ENCODE measurements at places on chromosomes 11 and 22.

GRCh38 chr11:44622721-44623258 lies 57.3 kb downstream of the CD82 start:
- H3K27me3 ChIP-seq, result no peaks in the 10 kb centered on the region
- no peak for DNase-seq
- H3K4me1 ChIP-seq, result peaks cover 14% of the 10 kb centered on the region
- H3K4me3 ChIP-seq, result no peak overlapping the region

- H3K4me1 ChIP-seq, result no peaks in the 10 kb centered on the region
- H3K27me3 ChIP-seq, result no peaks in the 10 kb centered on the region
- H3K4me3 ChIP-seq, result no peak overlapping the region
- H3K27ac ChIP-seq, result no peak overlapping the region
- no peaks in the 10 kb centered on the region for H3K36me3 ChIP-seq
- DNase-seq, result no peak
Measured at GRCh38 chr11:110654456-110654855, 57.8 kb downstream of the ARHGAP20 start.

GRCh38 chr11:3853899-3854659 lies 1.4 kb upstream of the STIM1 start:
- H3K27me3 ChIP-seq, result no peaks in the 10 kb centered on the region
- H3K4me1 ChIP-seq, result peaks cover 51% of the 10 kb centered on the region
- H3K36me3 ChIP-seq, result no peaks in the 10 kb centered on the region
- H3K27ac ChIP-seq, result peak overlapping the region; percentile 100
- H3K4me3 ChIP-seq, result peak overlapping the region; percentile 97

DNA sequence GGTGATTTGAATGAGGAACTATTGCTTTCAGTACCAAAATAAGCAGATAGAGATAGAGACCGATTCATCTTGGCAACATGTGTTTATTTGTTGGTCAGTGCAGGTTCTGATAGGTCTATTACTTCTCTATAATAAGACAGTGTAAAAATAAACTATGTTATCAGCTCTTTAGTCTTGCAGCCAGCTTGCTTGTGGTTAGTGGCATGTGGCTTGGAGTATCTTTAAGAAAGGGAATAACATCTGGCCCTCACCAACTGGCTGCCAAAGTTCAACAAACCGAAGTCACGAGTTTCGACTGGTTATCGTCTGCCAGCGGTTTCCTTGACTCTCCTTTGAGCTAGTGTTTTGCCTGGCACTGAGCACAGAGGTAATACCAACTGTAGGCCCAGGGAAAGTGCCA lies 71.8 kb downstream of the CTTN start:
- no peaks in the 10 kb centered on the region for H3K4me1 ChIP-seq
- no peaks in the 10 kb centered on the region for H3K27me3 ChIP-seq
- H3K27ac ChIP-seq, result no peak overlapping the region
- no peaks in the 10 kb centered on the region for H3K36me3 ChIP-seq

DNA sequence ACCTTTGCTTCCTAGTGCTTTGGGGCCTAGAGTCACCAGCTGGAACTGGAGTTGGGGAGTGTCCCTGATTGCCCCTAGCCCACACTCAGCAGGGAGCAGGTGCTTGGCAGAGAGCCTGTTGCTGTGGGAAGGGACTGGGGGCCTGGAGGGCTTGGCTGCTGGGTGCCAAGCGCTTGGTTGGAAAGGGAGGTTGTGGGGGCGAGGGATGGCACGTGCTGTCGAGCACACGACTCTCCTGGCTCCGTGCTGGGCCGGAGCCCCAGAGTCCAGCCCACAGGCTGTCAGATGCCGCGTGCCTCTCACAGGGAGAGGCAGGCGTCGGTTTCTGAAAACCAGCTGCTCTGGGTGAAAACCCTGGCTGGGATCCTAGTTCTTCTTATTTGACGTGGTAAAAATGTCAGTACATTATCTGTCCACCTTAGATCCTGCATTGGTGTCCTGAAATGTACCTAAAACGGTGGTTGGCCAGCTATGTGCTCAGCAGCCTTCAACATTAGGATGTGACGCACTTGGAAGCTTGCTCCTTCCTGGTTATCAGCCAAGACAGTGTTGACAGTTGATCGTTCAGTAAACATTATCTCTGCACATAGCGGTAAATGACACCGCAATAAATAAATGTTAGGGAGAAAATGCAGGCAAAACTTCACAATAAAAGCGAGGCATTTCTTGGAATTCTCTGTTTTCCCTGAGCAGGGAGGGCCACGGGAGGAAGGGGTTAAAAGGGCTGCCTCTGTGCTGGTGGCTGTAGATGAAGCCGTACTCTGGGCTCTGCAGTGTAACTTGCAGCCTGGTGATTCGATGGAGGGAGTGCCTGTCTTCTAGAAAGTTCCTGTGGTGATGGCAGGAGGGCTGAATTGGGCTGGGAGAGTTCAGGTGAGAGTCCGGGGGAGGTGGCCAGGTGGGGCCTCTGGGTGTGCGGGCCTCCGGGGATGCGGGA lies 29.2 kb downstream of the GRAMD4 start:
- peak; percentile 66 for DNase-seq
- H3K4me1 ChIP-seq, result peaks cover 67% of the 10 kb centered on the region
- peak overlapping the region; percentile 6 for H3K4me3 ChIP-seq
- H3K27ac ChIP-seq, result peak overlapping the region; percentile 88
- no peaks in the 10 kb centered on the region for H3K36me3 ChIP-seq

- DNase-seq, result no peak
- H3K36me3 ChIP-seq, result no peaks in the 10 kb centered on the region
- peak overlapping the region; percentile 31 for H3K27ac ChIP-seq
- H3K4me1 ChIP-seq, result no peaks in the 10 kb centered on the region
- no peaks in the 10 kb centered on the region for H3K27me3 ChIP-seq
- H3K4me3 ChIP-seq, result no peak overlapping the region
Measured at GRCh38 chr11:61495801-61496601, 12.5 kb upstream of the LRRC10B start.

DNA sequence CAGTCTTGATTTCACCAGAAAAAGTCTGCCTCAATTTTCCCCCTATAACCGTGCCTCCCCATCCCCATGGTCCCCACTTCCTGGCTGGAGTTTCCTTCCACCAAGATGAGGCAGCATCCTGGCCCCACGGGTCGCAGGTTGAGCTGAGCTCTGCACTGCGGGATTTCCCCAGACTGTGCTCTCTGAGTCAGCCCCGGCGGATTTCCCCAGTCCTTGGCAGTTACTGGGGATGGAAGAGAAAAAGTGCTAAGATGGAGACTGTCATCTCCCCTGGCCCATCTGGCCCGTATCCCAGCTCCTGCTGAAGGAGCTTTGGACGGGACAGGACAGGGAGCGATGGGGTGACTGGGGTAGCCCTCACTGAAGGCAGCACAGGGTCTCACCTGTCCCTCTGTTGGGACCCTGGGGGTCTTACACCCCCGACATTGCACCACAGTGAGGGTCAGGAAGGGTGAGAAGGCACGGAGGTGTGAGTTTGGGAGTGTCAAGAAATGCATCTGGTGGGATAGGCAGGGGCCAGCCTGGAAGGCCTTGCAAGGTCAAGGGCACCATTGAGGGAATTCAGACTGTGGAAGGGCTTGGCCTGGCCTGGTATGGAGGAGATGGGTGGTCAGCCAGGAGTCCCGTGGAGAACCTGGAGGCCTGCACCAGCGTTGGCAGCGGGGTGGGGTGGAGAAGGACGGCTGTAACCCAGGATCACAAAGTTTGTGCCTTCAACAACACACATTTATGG lies 36.5 kb downstream of the NADSYN1 start:
- H3K27me3 ChIP-seq, result no peaks in the 10 kb centered on the region
- no peak overlapping the region for H3K4me3 ChIP-seq
- no peak overlapping the region for H3K27ac ChIP-seq
- no peak for DNase-seq
- H3K36me3 ChIP-seq, result peaks cover 52% of the 10 kb centered on the region

DNA sequence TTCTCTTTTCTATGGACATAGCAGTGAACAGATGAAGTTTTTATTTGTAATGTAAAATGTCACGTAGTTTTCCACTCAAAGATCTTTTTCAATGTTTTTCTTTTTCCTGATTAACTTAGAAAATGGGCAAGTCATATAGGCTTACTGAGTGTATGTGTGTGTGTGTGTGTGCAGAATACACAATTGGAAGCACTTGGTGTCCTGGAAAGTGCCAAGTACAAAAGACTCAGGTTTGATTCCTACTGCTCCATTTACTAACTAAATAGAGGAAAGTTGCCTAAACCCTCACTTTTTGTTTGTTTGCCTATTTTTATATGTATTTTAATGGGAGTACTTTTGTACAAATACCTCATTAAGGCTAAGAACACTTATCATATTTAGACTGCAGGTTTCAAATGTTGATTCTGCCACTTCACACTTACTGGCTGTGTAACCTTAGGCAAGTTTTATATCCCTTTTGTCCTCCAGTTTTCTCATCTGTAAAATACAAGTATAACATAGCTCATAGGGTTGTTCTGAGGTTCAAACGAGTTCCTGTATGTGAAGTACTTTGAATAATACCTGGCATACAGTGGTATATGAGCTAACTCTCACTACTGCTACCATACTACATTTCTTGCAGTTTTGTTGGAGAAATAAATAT lies 90.1 kb downstream of the TYR start:
- no peak overlapping the region for H3K27ac ChIP-seq
- H3K36me3 ChIP-seq, result no peaks in the 10 kb centered on the region
- no peaks in the 10 kb centered on the region for H3K27me3 ChIP-seq
- no peak for DNase-seq
- no peak overlapping the region for H3K4me3 ChIP-seq

DNA sequence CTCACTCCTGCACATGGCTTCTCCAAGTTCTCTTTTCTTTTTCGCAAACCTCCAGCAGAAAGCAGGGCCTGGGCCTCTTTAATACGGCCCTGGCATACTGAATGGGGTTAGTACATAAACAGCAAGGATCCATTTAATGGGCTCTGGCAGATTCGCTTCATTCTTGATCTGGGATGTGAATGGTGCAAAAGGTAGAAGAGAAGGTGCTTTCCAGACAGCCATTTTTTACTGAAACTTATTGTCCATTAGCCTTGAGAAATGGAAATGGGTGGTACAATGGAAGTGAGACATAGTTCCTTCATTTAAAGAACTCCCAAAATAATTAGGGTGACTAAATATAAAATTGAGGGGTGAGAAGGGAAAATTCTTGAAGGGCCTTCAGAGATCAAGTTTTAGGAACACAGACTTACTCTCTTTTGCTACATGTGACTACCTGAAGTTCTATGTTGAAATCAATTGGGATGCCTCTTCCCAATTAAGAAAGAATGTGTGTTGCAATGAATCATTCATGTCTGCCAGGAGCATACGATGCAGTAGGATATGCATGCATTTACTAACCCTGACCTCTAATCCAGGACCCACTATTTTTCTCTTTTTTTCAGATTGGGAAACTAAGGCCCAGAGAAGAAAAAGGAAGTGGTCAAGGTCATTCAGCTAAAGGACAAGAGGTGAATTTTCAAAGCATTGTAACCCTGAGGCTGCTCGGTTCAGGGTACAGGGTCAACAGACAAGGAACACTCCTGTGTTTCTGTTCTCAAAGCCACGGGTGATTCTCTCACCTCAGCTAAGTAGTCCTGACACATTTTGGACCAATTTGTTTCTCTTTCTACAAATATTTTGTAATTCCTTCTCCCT lies 144.1 kb downstream of the BBOX1 start:
- no peak overlapping the region for H3K4me3 ChIP-seq
- no peak overlapping the region for H3K27ac ChIP-seq
- no peaks in the 10 kb centered on the region for H3K36me3 ChIP-seq
- H3K4me1 ChIP-seq, result no peaks in the 10 kb centered on the region

DNA sequence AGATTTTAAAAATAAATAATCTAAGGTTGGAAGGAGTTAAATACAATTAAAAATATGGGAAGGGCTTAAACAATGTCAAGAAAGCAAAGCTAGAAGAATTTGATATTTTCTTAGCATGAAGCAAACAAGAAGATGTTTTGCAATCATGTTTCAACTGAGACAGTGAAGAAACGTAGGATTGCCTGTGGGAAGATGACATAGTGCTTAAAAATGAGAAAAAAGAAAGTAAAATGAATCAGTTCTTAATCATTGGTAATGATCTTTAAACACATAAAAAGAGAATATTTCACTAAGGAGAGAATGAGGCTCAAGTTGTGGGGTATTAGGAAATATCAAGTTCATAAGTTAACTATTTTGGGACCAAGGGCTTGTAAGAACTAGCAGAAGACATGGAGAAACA lies 855.0 kb downstream of the METTL15 start:
- no peaks in the 10 kb centered on the region for H3K4me1 ChIP-seq
- H3K27ac ChIP-seq, result no peak overlapping the region
- no peak for DNase-seq
- H3K4me3 ChIP-seq, result no peak overlapping the region
- no peaks in the 10 kb centered on the region for H3K36me3 ChIP-seq

DNA sequence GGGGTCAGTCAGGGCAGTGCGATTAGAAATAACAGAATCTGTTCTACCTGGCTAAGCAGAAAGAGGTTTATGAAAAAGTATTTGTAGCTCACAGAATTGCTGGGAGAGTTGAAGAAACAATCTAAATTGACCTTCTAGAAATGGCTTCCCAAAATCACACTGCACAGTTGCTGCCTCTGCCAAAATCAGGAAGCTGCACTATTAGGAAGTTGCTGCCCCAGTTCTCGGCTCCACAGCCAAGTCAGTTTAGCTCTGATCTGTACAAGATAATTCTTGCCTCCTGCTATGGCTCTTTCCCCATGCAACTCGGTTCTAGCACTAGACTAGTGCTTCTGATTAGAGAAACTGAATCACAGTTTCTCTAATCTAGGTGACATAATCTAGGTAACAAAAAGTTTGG lies 16.0 kb upstream of the CCDC90B start:
- no peaks in the 10 kb centered on the region for H3K36me3 ChIP-seq
- H3K27ac ChIP-seq, result no peak overlapping the region

- H3K27me3 ChIP-seq, result no peaks in the 10 kb centered on the region
- H3K27ac ChIP-seq, result no peak overlapping the region
- peaks cover 12% of the 10 kb centered on the region for H3K4me1 ChIP-seq
- DNase-seq, result no peak
- no peak overlapping the region for H3K4me3 ChIP-seq
Measured at GRCh38 chr11:76088511-76088910, 117.8 kb downstream of the WNT11 start.

DNA sequence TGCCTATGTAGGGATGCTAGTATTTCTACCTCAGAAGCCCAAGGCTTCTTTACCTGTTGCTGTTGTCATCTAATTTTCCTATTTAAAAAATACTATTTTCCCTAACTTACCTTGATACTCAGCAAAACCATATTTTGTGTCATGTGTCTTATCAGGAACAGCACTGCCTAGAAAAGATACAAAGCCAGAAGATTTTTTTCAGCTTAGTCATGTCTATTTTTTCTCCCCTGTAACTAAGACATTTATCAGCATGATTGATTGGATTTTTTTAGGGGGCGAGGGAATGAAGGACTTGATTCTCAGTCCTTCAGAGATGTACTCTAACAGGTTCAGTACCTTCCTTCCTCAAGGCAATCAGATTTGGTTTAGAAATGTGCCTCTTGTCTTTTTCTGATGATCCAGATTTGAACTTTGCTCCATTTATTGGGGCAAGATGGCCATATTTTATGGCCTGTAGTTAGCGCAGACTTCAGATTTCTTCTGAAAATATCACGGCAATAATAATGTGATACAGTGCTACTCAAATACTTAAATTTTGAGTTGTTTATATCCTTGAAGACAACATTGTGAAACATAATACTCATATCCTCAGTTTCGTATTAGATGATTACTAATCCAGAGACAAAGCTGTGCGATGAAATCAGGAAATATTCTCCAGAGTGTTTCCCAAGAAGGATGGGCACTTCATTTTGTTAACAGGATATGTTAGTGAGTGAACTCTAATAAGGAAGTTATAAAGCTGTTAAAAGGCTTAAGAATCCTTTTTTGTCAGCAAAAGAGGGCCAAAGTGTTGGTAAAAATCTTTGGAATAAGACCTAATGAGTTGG lies 3.8 kb upstream of the PIK3IP1 start:
- DNase-seq, result no peak
- peaks cover 41% of the 10 kb centered on the region for H3K4me1 ChIP-seq
- no peak overlapping the region for H3K4me3 ChIP-seq
- no peaks in the 10 kb centered on the region for H3K36me3 ChIP-seq
- H3K27me3 ChIP-seq, result no peaks in the 10 kb centered on the region

All from gastrocnemius medialis (tissue), 4 donors.